ENCODE measurements at places on chromosomes 1 and 21.

GRCh38 chr1:50750021-50750619, 209.9 kb downstream of the FAF1 start:
- peak; percentile 18 for DNase-seq

DNA sequence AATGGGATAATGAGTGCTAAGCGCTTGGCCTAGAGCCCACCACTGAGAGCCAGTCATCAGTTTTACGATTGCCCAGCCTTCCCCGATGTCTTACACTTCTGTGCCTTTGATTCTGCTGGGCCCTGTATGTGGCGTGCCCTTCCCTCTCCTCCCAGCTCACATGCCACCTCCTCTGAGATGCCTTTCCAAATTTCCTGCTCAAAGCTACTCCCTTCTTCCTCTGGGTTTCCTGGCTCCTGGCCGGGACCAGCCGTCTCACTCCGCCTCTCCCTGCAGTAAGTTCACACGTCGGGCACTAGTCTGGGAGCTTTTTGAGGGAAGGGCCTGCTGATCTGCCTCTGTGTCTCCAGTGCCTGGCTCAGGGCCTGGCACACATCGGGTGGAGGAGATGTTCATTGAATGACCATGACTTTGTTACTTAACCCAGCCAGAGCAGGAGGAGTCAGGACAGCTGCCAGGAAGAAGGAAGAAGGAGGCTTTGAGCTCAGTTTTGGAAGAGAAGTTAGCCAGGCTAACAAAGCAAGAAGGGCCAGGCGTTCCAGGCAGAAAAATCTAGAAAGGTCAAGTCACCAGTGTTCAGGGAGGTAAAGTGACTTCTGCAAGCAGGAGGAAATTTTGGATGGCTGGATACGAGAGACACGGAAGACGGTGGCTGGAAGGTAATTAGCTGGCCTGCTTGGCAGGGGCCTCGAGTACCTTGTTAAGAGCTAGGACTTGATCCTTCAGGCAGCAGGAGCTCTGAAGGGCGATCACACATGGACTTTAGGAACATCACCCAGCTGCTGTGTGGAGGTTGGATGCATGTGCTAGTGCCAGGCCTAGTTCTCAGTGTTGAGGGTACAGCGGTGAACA, 63.6 kb downstream of the EPHB2 start:
- DNase-seq = no peak

DNA sequence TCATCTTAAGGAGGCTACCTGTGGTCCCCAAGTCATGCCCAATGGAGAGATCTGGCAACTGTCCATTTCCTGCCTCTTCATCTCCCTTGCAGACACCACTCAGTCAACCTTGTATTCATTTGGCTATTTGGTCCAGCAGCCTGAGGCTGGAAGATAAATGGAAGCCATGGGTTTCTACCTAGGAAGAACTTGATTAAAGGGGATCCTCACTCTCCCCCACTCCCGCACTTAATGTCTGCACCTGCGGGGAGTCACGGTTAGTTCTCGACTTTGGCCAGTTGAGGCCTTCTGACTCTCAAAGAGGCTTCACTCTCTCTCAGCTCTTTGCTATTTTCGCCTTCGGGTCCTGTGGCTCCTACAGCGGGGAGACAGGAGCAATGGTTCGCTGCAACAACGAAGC, 8.4 kb upstream of the ATXN7L2 start:
- no peak for DNase-seq

- no peak for DNase-seq
Measured at GRCh38 chr1:86016076-86016759, 140.4 kb downstream of the COL24A1 start.

DNA sequence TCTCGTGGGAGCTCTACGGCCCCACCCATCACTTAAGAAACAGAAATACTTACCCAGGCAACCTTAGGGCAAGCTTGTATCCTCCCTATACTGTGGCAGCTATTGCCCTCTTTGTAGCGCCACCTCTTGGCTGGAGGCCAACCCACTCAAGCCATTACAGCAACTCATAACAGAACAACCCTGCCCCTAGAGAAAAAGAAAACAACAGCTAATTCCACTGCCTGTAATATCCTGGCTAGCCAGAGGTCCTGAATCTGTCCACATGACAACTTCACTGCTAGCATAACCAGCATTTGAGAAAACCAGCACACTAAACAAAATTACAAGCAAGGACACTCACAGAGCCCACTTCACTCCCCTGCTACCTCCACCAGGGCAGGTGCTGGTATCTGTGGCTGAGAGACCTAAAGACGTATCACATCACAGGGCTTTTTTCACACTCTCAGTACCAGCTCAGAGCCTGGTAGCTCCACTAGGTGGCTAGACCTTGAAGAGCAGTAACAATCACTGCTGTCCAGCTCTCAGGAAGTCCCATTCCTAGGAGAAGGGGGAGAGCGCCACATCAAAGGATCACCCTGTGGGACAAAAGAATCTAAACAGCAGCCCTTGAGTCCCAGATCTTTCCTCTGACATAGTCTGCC, 14.5 kb upstream of the MX1 start:
- no peak for DNase-seq

DNA sequence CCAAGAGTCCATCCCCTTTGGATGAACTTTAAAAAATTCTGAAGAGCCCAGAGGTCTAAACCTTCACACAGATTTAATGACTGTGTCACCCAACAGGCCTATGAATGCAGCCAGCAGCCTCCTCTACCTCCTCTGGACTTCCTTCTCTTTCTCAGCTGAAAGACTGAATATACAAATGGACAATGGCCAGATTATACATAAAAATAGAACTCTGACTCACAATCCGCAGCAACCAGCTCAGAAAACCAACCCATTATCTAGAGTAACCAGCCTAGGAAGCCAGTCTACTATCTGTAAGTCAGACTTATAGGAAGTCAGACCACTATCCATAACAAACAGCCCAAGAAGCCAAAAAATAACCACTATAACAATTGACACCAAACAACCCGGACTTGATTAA, 224.5 kb downstream of the ASTN1 start:
- DNase-seq = no peak

Data from WERI-Rb-1 (cell line).